ENCODE measurements at places on chromosomes 1 and 21.

GRCh38 chr1:58338081-58338480, 208.4 kb downstream of the OMA1 start:
- H3K27ac ChIP-seq = no peak overlapping the region
- H3K4me1 ChIP-seq = peaks cover 3% of the 10 kb centered on the region
- no peak for DNase-seq
- no peaks in the 10 kb centered on the region for H3K36me3 ChIP-seq
- no peaks in the 10 kb centered on the region for H3K27me3 ChIP-seq
- no peak overlapping the region for H3K4me3 ChIP-seq

GRCh38 chr1:50348449-50349241, 74.6 kb downstream of the DMRTA2 start:
- peaks cover 20% of the 10 kb centered on the region for H3K27me3 ChIP-seq
- H3K4me1 ChIP-seq = no peaks in the 10 kb centered on the region
- peak; percentile 63 for DNase-seq
- H3K4me3 ChIP-seq = no peak overlapping the region
- H3K36me3 ChIP-seq = no peaks in the 10 kb centered on the region

DNA sequence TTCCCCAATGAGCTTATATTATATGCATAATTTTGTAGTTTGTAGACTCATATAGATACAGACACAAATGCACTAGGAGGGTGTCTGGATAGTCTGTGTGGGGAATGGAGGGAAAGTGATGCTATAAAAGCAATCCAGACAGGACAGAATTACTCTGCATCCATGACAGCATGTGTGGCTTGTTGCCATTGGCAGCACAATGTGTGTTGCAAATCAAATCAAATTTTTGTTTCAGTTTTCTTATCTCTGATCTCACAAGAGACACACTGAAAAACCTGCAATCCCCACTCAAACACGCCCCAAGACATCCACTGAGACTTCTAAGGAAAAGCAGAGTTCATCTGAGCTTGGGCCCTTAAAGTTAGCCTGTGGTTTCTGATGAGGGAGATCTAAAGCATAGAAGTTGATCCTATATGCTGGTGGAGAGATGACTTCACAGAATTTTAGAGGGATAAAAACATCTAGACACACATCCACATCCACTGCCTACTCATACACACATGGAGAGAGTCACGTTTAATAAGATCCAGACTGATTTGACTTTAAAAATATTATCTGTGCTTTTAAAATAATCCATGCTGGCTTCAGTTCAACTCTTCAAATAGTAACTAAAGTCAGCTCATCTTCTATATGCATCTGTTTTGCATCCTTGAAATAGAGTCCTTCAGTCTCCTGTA, 313.0 kb upstream of the PLXNA2 start:
- no peaks in the 10 kb centered on the region for H3K36me3 ChIP-seq
- no peak overlapping the region for H3K4me3 ChIP-seq
- H3K27ac ChIP-seq = no peak overlapping the region
- H3K27me3 ChIP-seq = peaks cover 8% of the 10 kb centered on the region

- no peak for DNase-seq
- peaks cover 60% of the 10 kb centered on the region for H3K4me1 ChIP-seq
- H3K36me3 ChIP-seq = peaks cover 5% of the 10 kb centered on the region
These were observed 18.7 kb upstream of the TRAF3IP3 start for GRCh38 chr1:209737118-209737505.

- H3K27me3 ChIP-seq = no peaks in the 10 kb centered on the region
- no peak for DNase-seq
- no peak overlapping the region for H3K4me3 ChIP-seq
- no peak overlapping the region for H3K27ac ChIP-seq
- no peaks in the 10 kb centered on the region for H3K4me1 ChIP-seq
These were observed 21.3 kb upstream of the PRSS38 start for GRCh38 chr1:227793948-227794816.

Data from activated naive CD4-positive, alpha-beta T cell treated with anti-CD3 and anti-CD28 coated beads for 36 hours (primary cell).